ENCODE measurements at places on chromosomes 2 and 18.

GRCh38 chr18:72672364-72673184 lies 128.4 kb upstream of the CBLN2 start:
- no peak for DNase-seq

- no peak for DNase-seq
Measured at GRCh38 chr2:41880561-41881243, 167.1 kb upstream of the PKDCC start.

DNA sequence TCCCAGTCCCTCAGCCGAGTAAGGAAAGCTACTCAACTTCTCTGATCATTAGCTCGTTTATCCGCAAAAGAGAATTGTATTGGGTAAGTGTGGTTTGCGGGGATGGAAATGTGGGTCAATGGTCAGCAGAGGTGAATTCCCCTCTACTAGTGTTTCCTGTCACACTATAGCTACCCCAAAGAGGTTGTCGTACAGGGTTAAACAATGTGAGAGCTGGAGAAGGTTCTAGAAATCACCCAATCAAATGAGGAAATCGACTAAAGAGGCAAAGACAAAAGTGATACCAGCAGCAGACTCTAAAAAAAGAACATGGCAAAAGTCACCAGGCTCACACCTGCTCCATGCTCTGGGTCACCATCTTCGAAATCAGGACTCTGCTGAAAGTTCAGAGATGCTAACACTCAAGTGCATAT lies 144.7 kb upstream of the ITGA4 start:
- no peak for DNase-seq

GRCh38 chr18:75679331-75679730 lies 251.8 kb upstream of the SMIM21 start:
- no peak for DNase-seq
